ENCODE measurements at places on chromosomes 11 and 22.
A peak's percentile ranks its signal among the peaks of the same experiment; 100 is the strongest.

- no peak for DNase-seq
These were observed 8.5 kb upstream of the CCDC89 start for GRCh38 chr11:85694385-85694980.

DNA sequence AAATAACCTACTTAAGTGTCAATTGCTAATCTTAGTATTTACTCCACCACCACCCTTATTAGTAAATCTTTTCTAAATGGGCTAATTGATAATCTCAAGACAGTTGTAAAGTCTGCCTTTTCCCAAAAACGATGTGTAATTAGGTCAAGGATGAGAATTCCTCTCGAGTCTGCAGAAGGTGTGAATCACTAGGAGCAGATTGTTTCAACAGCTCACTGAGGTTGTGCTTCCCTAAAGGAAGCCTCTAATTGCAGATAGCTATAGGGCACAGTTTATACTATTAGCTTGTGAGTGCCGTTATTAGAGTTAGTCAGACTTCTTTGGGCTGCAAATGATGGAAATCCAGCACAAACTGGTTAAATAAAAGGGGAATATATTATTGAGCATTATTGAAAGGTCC lies 84.9 kb downstream of the C11orf91 start:
- DNase-seq, result no peak

- no peak for DNase-seq
These were observed 23.0 kb downstream of the FZD4 start for GRCh38 chr11:86932259-86932585.

GRCh38 chr22:27714068-27714467 lies 87.5 kb downstream of the MN1 start:
- DNase-seq, result no peak

DNA sequence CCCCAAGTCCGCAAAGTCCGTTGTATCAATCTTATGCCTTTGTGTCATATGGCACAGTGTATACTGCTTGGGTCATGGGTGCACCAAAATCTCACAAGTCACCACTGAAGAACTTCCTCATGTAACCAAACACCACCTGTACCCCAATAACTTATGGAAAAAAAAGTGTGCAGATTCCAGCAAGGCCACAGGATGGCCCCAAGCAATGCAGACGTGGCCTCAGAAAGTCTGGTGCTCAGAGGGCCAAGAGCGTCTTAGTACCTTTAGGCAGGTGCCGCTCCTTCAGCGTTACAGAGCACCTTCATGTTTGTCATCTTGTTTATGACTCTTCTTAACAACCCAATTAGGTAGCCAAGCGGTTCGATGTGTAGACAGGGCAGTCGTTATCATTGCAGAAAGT lies 65.3 kb downstream of the PRDM11 start:
- DNase-seq, result no peak

GRCh38 chr11:68216171-68216938 lies 3.3 kb upstream of the KMT5B start:
- no peak for DNase-seq

- no peak for DNase-seq
These were observed 92.7 kb downstream of the NTM start for GRCh38 chr11:131463162-131463561.

GRCh38 chr22:35838855-35839576 lies 121.3 kb downstream of the APOL5 start:
- DNase-seq, result peak; percentile 69

- DNase-seq, result no peak
These were observed 267.0 kb upstream of the NCAM1 start for GRCh38 chr11:112694245-112694644.

DNA sequence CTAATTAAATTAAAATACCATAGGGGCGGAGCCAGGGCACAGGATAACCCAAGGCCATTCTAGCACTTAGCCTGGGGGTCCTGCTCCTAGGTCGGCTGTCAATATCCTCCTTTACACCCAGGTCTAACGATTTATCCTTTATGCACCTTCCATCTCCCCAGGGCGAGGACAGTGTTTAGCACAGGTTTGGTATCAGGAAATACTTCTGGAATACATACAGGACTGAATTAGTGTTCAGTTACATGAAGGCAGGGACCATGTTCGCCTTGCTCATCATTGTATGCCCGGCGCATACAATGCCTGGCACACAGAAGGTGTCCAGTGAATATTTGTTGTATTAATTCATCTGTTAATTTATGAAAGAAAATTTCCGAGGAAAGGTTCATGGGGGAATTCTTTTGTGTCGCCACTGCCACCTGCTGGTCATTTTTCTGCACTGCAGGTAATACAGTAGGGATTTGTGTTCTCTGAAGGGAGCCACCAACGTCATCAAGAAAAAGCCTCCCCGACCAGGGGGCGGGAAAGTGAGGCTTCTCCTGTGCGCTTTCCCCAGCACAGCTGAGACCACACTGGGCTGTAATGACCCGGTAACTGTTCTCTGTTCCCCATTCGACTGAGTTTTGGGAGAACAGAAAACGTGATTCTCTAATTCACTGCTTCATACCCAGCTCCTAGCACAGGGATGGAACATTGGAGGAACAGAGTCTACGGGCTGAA lies 68.7 kb upstream of the ASPHD2 start:
- DNase-seq, result peak; percentile 87

GRCh38 chr11:59822989-59823566 lies 12.5 kb upstream of the MRPL16 start:
- DNase-seq, result peak; percentile 58

GRCh38 chr11:61138935-61139334 lies 22.3 kb downstream of the VPS37C start:
- DNase-seq, result peak; percentile 73

GRCh38 chr11:112499153-112499880 lies 238.7 kb upstream of the PLET1 start:
- DNase-seq, result peak; percentile 60

- DNase-seq, result peak; percentile 31
These were observed 1519.7 kb downstream of the BRD1 start for GRCh38 chr22:48307931-48308330.
